Stomach (tissue), 19 donors: ENCODE measurements at places on chromosomes 5 and 9. TPM values are rescaled to one million over a fixed set of nuclear protein-coding genes. Genes with fewer than 3 reads are reported as not detected.

Gene IER5L
- 2.6 TPM for total RNA-seq

Gene ENC1
- total RNA-seq: 74.1 TPM

Gene TOR2A
- 5.0 TPM for total RNA-seq

Gene DMRTA1
- total RNA-seq: not detected

Gene NDST1
- 23.3 TPM for total RNA-seq

Gene C9
- total RNA-seq: not detected

Gene PTGS1
- total RNA-seq: 6.4 TPM

Gene PCDHA1
- 0.37 TPM for total RNA-seq

Gene GABRA1
- not detected for total RNA-seq

Gene TEK
- 25.5 TPM for total RNA-seq

Gene PCDHB9
- 0.14 TPM for total RNA-seq

Gene COL23A1
- total RNA-seq: 3.6 TPM

Gene PCDHA4
- total RNA-seq: not detected

Gene BARHL1
- total RNA-seq: not detected

DNA sequence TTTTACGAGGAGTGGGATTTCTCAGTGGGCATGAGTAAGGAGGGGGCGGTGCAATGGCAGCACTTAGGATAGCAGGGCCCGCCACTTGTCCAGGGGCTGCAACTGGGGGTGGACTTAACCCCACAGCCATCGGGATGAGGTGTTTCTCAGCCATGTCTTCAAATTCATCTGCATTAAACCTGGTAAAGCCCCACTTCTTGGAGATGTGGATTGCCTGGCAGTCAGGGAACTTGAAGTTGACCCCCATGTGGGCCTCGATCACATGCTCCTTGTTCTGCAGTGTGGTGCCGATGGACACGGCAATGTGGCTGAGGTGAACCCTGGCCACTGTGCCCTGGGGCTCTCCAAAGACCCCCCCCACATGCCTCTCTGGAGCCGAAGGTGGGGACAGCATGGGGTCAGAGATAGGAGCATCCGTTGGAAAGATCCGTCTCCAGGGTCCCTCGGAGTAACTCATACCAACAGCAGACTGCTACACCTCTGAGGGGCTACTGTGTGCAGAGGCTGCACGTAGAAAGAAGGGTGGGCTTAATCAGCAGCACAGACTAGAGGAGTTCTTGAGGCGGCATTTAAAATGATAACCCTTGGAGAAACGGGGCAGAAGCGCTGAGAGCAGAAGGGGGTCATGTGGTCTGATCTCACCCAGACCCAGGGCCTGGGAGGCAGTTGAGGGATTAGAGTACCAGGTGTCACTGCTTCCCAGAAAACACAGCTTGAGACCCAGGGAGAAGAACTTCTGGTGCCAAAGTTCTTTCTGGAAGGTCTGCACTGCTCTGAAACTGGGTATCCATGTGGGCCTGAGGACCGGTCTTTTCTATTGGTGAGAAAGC, 141.4 kb downstream of the MTX3 start:
- no peak overlapping the region for H3K4me3 ChIP-seq
- H3K27ac ChIP-seq: no peak overlapping the region
- no peaks in the 10 kb centered on the region for H3K36me3 ChIP-seq
- no peak for DNase-seq
- no peaks in the 10 kb centered on the region for H3K4me1 ChIP-seq

- H3K36me3 ChIP-seq: no peaks in the 10 kb centered on the region
- peak; percentile 23 for DNase-seq
- H3K27me3 ChIP-seq: no peaks in the 10 kb centered on the region
- no peaks in the 10 kb centered on the region for H3K4me1 ChIP-seq
- no peak overlapping the region for H3K27ac ChIP-seq
- no peak overlapping the region for H3K4me3 ChIP-seq
Measured at GRCh38 chr5:152218694-152219093, 186.4 kb downstream of the NMUR2 start.

GRCh38 chr5:150570333-150570732, 62.4 kb downstream of the NDST1 start:
- H3K36me3 ChIP-seq: no peaks in the 10 kb centered on the region
- H3K27ac ChIP-seq: no peak overlapping the region
- H3K27me3 ChIP-seq: no peaks in the 10 kb centered on the region
- H3K4me1 ChIP-seq: no peaks in the 10 kb centered on the region
- no peak overlapping the region for H3K4me3 ChIP-seq

DNA sequence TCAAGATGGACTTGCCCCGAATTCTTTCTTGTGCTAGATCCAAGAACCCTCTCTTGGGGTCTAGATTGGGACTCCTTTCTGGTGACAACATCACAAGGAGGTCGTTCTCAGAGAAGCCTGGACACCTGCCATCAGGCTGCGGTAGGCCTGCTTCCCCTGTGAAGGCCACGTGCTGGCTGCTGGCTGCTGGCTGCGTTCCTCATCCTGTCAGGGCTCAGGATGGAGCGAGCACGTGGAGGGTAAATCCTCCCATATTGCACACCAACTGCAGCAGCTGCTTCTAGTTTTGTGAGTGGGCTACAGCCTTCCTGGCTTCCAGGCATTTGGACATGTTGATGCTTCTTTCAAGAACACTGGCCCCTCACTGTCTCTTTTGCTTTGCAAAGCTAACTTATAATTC, 95.6 kb downstream of the HSPA4 start:
- H3K4me3 ChIP-seq: no peak overlapping the region
- H3K27ac ChIP-seq: no peak overlapping the region
- H3K4me1 ChIP-seq: peaks cover 4% of the 10 kb centered on the region
- DNase-seq: no peak
- no peaks in the 10 kb centered on the region for H3K36me3 ChIP-seq
- no peaks in the 10 kb centered on the region for H3K27me3 ChIP-seq

GRCh38 chr5:73496984-73497457, 1.2 kb upstream of the BTF3 start:
- peaks cover 17% of the 10 kb centered on the region for H3K36me3 ChIP-seq
- DNase-seq: no peak
- H3K27ac ChIP-seq: no peak overlapping the region

DNA sequence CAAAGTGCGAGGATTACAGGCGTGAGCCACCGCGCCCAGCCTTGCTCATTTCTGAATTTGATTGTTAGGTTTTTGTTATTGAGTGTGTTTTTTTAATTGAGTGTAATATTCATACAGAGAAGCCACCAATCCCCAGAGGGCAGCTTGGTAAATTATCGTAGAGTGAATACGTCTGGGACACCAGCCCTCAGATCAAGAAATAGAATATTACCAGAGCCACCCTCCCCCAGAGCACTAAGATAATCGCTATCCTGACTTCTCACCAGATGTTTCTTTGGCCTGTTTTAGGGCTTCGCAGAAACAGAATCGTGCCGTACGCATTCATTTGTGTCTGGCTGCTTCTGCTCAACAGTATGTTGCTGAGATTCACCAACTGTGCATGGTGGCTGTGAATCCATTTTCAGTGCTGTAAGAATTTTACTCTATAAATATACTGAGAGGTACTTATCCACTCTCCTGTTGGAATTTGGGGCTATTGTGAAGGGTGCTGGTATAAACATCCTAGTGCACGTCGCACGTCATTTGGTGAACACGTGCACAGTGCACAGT, 37.8 kb upstream of the RUFY1 start:
- H3K27ac ChIP-seq: no peak overlapping the region
- H3K4me3 ChIP-seq: no peak overlapping the region
- H3K4me1 ChIP-seq: no peaks in the 10 kb centered on the region
- no peaks in the 10 kb centered on the region for H3K36me3 ChIP-seq

DNA sequence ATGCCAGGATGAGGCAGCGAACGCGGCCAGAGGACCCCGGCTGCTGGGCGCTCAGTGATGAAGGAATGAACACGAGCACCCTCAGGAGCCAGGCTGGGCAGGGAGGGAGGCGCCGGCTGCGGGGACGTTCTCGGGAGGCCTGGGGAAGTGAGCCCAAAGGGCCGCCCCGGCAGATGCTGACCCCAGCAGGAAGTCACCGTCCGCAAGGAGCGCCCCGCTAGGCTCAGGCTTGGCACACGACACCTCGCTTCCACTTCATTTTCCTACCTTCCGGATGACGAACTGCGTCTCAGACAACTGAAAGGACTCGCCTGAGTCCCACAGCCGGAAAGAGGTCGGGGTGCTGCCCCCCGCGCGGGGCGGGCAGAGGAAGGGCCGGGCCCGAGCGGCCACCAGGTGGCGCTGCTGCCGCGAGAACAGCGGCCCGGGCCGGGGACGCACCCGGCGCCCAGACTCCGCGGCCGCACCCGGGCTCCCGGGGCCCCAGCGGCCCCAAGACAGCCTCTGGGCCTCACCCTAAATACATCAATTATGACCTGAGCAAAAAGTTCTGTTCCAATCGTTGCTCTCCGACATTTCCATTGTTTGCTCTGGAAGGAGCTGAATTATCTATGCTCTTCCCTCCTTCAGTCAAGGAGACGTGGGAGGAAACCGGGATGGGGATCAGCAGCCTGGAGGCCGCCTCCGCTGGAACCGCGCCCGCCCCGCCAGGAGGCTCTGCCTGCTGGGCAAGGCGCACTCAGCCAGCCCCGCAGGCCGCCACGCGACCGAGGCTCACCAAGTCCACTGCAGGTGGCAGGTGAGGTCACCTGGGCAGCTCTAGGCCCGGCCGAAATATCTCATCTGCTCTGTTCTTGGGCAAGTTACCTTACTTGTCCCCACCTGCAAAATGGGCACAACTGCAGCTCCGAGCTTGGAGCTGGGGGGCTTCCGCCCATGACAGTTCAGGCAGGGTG, 107.0 kb downstream of the ZNF354C start:
- no peak overlapping the region for H3K27ac ChIP-seq
- peak overlapping the region; percentile 28 for H3K4me3 ChIP-seq
- peak; percentile 84 for DNase-seq
- no peaks in the 10 kb centered on the region for H3K36me3 ChIP-seq

DNA sequence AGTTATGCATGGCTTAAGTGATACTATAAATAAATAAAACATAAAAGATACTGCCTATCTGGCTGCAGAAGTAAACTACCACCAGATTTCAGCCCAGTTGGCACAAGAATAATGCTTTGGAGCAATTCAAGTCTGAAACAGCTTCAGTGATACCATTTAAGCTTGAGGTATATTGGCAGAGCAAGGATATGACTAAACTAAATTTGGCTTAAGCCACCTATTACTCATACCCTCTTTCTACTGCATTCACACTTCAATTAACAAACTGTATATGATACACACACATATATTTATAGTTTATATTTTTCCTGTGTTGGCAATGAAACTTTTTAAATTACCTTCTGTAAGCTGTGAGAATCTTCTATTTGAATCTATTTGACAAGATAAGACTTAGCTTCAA, 431.9 kb downstream of the ANXA1 start:
- no peaks in the 10 kb centered on the region for H3K27me3 ChIP-seq
- DNase-seq: no peak
- H3K36me3 ChIP-seq: no peaks in the 10 kb centered on the region
- H3K4me3 ChIP-seq: no peak overlapping the region
- H3K4me1 ChIP-seq: no peaks in the 10 kb centered on the region
- H3K27ac ChIP-seq: no peak overlapping the region

- H3K27ac ChIP-seq: no peak overlapping the region
- H3K4me1 ChIP-seq: no peaks in the 10 kb centered on the region
- H3K27me3 ChIP-seq: no peaks in the 10 kb centered on the region
Measured at GRCh38 chr5:79330071-79330470, 94.1 kb downstream of the JMY start.

DNA sequence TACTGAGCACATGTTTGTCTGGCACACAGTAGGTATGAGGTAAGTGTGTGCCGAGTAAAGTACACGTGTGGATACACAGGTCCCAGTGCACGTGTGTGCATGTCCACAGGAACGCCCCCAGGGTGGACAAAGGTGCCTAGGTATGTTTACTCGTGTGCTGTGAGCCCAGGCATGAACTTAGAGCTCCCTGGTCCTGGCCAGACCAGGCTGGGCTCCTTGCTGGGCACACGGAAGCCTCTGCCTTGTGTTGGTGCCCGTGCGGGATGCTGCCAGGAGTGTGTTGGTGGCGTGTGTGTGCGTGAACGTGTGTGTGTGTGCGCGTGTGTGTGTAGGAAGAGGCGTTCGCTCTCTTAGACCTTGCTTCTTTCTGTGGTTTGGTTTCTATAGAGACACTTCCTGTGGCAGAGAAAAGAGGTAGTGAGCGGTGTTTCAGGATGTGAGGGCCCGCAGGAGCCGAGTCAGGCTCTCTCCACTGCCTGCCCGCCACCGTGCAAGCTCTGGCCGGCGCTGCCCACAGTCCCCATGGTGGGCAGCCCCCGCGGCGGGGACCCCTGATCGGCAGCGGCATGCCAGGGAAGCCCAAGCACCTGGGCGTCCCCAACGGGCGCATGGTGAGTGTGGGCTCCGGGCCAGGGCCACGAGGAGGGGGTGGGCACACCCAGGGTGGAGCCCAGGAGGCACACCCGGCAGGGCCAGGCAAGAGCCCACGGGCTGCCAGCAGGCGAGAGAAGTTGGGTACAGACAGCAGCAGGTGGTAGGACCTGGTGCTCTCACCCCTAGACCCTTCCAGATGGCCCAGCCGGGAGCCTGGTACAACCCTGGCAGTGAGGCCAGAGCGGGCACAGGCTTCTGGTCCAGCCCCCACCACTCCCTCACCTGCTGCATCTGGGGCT, at the start of gene RGS14:
Gene RGS14, plus strand, starts transcription at position 466 of the 893 bp plus-strand sequence. Its CDS starts 101 bp downstream, at position 567.
- peak; percentile 83 for DNase-seq
- peaks cover 35% of the 10 kb centered on the region for H3K4me1 ChIP-seq
- peak within 1 kb of the TSS; percentile 53 for H3K4me3 ChIP-seq
- H3K36me3 ChIP-seq: no peaks in the 10 kb centered on the region
- H3K27me3 ChIP-seq: no peaks in the 10 kb centered on the region

DNA sequence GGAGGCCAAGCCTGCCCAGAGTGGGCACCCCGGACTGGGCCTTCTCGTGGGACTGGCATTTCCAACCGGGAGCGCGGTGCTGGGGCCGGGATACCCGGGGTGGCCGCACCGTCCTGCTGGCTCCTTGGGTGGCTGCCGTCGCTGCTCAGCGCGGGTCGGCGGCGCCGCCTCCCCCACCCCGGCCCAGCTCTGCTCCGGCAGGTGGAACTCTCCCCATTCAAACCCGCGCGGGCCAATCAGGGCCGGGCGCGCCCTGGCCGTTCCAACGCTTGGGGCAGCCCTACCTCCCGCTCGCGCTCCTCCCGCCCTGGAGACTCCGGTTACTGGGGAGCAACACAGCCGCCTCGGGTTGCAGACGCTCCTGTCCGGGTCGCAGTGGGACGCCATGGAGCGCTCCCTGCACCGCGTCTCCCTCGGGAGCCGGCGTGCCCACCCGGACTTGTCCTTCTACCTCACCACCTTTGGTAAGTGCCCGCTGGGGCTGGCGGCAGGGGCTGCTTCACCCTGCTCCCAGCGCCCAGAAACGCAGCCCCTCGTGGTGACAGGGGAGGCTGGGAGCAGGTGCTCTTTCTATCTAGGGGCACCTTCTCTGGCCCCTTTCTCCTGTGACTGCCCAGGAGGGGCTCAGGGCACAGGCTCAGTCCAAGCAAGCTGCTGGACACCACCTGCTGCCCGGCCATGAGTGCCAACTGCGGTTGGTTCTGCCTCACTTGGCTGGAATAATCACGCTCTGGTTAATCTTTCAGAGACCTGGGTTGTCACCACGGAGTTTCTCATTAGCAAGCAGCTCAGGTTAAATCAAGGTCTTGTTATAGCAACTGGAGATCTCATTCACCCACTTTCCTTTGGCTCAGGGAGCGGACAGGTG, at the start of gene RGS3:
Gene RGS3, plus strand, starts transcription at position 310 of the 868 bp plus-strand sequence. Its CDS starts 76 bp downstream, at position 386.
- H3K27me3 ChIP-seq: no peaks in the 10 kb centered on the region
- peak within 1 kb of the TSS; percentile 51 for H3K4me3 ChIP-seq
- H3K27ac ChIP-seq: peak within 1 kb of the TSS; percentile 83
- no peaks in the 10 kb centered on the region for H3K36me3 ChIP-seq

GRCh38 chr9:135968083-135968476, 6.9 kb upstream of the UBAC1 start:
- no peak overlapping the region for H3K27ac ChIP-seq
- no peak for DNase-seq
- no peaks in the 10 kb centered on the region for H3K36me3 ChIP-seq
- peaks cover 26% of the 10 kb centered on the region for H3K4me1 ChIP-seq
- H3K4me3 ChIP-seq: no peak overlapping the region
- H3K27me3 ChIP-seq: no peaks in the 10 kb centered on the region

GRCh38 chr5:64417390-64417789, 88.4 kb upstream of the RGS7BP start:
- no peaks in the 10 kb centered on the region for H3K4me1 ChIP-seq
- no peaks in the 10 kb centered on the region for H3K36me3 ChIP-seq
- no peak overlapping the region for H3K4me3 ChIP-seq
- DNase-seq: no peak
- H3K27ac ChIP-seq: no peak overlapping the region
